SHP77 (cell line): ENCODE measurements at places on chromosomes 11 and 22.

- peak; percentile 38 for DNase-seq
Observed at GRCh38 chr22:29306835-29307595, 565 bp downstream of the GAS2L1 start.

- no peak for DNase-seq
Observed at GRCh38 chr22:42682113-42682851, 33.1 kb upstream of the CYB5R3 start.

- DNase-seq, result no peak
Observed at GRCh38 chr11:27386181-27386845, 23.3 kb upstream of the CCDC34 start.

- no peak for DNase-seq
Observed at GRCh38 chr11:87092567-87092966, 54.8 kb downstream of the TMEM135 start.

- DNase-seq, result peak; percentile 64
Observed at GRCh38 chr22:31148953-31149627, 8.8 kb upstream of the PLA2G3 start.

GRCh38 chr11:117583063-117583801, 213.8 kb downstream of the DSCAML1 start:
- DNase-seq, result no peak

DNA sequence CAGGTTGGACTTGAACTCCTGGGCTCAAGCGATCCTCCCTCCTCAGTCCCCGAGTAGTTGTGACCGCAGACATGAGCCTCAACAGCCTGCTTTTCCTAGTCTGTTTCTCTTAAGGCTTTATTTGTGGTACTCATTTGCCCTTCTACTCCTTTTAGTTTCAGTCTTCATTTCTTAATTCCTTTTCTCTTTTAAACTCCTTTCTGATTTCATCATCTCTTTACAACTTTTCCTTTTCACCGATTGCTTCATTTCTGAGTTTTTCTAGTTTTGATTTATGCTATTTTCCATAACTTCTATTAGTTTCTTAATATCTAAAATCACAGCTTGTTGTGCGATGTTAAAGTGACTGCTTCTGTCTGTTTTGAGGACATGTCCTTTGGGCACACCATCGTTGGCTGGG, 17.3 kb upstream of the MRGPRF start:
- no peak for DNase-seq

- DNase-seq, result no peak
Observed at GRCh38 chr11:65262776-65263175, 1.0 kb downstream of the POLA2 start.

- no peak for DNase-seq
Observed at GRCh38 chr11:31780480-31780971, 30.6 kb downstream of the PAX6 start.

DNA sequence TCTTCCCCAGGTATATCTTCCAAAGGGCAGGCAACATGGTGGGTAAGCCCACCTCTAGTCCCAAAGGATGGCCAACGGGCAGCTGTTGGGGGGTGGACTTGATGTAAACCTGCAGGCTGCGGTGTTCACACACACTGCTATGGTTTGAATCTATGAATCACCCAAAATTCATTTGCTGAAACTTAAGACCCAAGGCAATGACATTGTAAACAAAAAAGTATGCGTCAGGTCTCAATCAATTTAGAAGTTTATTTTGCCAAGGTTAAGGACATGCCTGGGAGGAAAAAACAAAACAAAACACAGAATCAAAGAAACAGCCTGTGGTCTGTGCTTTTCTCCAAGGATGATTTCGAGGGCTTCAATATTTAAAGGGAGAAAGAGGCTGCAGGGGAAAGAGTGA, 18.3 kb downstream of the RCN1 start:
- no peak for DNase-seq

DNA sequence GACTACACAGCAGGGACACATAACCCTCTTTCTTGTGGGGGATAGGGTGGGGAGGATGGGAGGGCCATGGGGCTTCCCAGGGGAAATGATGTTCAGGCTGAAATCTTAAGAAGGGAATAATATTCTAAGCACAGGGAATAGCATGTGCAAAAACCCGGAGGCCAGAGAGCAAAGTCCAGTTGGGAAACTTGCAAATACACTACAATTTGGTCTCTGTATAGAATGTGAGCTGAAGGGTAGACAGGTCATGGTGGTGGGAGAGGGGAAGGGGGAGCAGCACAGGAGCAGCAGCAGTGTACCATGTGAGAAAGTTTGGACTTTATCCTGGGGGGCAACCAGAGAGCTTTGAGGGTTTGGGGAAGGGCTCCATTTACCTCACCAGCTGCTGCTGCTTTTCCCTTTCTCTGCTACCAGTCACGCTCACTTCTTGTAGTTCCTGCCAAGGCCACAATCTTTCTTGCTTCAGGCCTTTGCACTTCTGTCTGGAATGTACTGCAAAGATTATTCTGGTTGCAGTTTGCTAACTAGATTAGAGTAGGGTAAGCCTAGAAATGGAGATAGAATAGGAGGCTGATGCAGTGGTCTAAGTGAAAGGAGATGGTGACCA, 43.0 kb downstream of the KREMEN1 start:
- no peak for DNase-seq

- no peak for DNase-seq
Observed at GRCh38 chr11:72348250-72348649, 86.1 kb downstream of the CLPB start.

DNA sequence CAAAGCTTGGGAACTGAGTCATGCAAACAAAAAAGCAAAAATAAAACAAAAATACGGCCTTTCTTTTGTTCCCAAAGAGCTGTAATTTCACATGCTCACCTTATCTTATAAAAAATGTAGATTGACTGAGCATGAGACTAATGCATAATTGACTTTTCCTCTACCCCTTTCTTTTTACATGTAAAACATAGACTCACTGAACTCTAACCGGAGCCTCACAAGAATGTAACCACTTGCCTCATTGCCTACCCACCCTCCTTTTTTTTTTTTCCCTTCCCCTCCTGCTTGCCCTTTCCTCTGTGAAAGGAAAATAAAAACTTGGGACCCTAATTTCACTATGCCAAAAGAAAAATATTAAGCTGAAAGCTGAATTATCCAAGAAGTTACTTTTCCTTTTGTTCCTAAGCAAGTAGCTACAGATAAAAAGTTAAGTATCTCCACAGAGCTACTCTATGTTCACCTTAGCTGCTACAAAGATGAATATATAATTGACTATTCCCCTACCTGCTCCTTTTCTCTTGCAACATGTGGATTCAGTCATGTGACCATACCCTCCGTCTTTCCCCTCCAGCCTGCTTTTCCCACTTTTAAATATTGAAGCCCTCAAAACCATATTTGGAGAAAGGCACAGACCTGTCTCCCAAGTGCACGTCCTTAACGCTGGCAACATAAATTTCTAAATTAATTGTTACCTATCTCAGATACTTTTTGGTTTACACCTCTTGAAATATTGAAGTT, 39.6 kb upstream of the WEE1 start:
- no peak for DNase-seq

DNA sequence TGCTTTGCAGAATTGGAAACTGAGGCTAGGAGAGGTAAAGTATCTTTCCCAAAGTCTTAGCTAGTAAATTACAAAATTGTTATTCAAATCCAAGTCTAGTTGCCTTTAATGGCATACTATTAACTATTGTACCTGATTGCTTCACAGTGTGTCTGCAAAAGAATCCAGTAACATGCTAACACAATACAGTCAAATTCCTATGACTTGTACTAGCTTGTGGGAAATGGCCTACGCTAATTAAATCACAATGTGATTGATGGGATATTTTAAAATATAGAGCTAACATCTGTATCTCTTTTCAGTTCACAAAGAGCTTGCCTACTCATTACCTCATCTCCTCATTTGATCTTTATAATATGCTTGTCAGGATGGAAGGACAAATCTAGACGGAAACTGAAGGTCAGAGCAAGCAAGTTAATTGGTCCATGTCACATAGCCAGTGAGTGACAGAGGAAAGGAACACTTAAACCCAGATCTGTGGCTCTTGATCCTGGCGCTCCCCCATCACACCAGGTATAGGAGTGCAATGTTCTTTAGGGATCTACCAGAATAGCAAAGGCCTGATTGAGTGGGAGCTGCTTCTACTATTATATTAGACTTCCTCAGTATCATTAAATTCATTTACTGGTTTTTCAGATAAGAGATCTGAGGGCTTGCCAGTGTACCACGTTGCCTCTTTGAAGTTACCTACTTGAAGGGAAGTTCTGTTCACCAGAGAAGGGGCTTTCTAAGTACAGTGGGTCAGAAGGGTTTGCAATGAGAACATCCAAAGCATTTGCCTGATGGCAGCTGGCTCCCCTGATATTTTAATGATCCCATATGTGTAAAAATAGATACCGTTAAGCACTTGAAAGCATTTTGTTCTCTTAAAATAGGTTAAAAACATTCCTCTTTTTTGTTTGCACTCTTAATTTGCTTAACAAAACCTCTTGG, 213.6 kb upstream of the SESN3 start:
- no peak for DNase-seq

DNA sequence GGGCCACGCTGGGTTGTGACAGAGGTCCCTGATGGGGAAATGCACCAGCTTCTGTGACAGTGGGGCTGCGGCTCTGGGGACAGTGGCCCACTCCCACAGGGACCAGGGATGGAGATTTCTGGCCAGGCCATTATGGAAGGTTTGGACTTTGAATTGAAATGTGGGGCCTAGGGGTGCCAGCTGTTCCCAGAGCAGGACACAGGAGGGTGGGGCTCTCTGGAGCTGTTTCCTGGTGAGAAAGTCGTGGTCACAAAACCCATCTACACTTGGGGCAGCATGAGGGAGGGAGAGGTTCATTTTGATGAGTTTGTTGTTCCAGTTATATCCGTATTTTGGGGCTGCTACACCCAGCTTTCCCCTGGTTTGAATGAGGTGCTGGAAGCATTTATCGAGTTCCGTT, 52.2 kb downstream of the LRP5 start:
- DNase-seq, result no peak

GRCh38 chr11:58576887-58577471, 1.3 kb upstream of the LPXN start:
- no peak for DNase-seq

GRCh38 chr11:72627594-72628281, 46.5 kb downstream of the PDE2A start:
- DNase-seq, result no peak

DNA sequence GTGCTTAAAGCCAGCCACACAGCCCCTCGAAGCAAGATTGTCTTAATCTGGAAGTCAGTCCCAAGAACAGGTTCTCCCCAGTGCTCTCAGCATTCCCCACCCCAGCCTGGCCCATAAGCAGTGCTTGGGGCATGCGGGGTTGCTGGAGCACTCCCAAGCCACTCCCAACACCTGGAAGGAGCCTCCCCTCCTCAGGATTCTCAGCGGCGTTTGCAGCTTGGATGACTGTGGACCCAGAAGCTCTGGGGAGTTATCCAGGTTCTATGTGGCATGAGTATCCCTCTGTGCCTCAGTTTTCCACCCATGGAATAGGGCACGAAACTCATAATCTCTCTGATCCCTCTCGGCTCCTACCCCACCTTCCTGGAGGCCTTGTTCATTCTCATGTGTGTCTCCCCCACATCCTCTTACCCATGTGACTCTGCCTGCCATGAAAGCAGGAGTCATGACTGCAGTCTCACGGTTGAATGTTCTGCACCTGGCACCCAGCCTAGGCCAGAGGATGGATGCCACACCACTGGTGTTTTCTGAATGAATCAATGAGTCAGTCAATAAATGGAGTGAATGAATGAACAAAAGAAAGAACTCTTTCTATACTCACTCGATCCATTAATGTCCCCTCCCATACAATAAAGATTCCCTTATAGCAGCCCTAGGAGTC, 33.4 kb upstream of the WNT7B start:
- DNase-seq, result peak; percentile 42

DNA sequence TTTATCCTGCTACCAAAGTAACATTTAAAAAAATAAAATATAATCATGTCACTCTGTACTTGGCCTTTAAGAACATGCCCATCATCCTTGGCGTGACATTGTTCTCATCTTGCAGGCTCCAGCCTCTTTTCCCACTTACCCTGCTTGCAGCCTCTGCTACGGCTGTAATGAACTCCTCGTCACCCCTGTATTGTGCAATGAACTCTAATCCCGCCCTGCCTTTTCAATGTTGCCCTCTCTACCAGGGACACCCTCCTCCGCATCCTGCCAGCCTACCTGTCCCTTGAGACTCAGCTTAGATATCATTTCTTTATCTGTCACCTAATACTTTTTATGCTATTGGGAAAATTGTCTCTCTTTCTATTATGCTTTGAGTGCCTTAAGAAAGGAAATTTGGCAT, 12.6 kb upstream of the MMP20 start:
- DNase-seq, result no peak

DNA sequence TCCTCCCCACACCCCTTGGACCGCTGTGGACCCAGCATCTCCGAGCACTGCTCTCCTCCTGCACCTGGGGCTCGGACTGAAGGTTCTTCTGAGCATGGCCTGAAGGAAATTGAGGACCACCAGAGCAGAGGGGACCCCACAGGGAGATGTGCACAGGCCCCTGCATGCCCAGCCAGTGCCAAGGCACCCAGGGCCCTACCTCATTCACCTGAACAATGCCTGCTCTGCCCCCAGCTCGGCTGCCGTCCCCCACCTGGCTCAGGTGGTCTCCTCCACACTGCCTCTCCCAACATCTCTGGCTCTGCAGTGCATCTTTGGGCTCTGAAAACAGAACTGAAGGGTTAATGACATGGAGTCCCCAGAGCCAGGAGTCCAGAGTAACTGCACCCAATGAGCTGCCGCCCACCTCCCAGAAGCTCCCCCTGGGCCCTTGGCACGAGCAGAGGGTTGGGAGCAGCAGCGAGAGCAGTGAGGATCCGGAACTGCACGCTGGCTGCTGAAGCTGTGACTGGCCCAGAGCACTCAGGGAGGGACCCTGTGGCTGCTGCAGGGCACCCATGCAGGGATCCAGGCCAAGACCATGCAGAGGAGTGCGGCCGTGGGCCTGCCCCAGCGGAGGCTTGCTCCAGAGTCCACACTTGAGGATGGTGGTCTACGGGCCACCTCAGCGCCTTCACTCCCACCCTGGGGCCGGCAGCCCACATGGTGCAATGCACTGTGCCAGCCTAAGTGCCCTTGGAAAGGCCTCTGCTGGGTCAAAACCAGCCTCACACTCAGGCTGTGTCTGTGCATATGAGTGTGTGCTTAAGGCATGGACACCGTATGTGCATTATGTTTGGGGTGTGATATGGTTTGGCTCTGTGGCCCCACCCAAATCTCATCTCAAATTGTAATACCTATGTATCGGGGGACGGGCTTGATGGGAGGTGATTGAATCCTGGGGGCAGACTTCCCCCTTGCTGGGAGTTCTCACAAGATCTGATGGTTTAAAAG, 686.1 kb downstream of the TBC1D22A start:
- no peak for DNase-seq

DNA sequence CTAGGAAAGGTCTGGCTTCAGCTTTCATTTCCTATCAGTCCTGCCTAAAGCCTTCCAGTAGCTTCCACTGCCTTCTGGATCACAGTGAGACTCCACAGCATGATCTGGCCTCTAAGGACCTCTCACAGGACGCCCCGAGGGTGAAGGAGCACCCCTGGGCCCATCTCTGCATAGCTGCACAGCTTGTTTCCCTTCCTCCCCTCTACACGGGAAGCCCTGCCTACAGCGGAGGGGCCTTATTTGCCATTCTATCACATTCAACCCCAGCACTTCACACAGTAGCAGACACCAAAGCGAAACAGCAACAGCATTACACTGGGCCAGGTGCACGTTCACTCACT, 162.3 kb upstream of the GRK3 start:
- DNase-seq, result no peak
